ENCODE measurements at places on chromosomes 2 and 18.
A peak's percentile ranks its signal among the peaks of the same experiment; 100 is the strongest.

DNA sequence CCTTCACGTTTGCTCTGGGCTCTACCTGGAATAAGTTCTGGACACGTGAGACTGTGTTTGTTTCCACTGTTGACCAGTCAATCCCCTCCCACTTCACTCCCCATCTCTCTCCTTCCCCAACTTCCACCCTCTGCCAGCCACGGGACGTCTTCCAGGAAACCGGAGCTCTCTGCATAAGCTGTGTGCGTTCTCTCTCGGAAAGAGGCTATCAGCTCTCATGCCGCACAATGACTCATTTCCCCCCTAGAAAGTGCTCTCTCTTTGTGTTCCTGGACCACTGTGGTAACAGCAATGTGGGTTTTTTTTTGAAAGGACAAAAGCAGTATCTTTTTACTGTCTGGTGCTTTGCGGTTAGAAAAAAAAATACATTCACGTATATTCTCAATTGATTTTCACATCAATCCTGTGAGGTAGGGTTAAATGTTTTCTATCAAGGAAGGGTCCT lies 10.2 kb downstream of the PROKR1 start:
- peak; percentile 40 for DNase-seq

DNA sequence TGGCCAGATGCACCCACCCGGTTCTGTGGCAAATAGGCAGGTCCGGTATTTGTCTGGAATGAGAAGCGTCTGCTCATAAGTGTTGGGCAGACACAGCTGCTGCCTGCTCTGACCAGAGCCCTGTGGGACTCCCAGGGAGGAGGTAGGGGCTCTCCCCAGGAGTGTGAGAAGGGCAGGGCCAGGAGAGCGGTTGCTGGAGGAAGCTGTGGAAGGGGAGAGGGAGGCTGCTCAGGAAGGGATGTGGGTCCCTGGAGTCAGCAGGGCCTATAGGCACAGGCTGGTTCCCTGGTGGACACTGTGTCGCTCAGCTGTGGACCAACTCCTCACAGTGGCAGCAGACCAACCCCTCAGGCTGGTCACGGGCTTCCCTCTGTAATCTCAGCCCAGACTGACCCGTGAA lies 109.2 kb downstream of the DYSF start:
- no peak for DNase-seq

- DNase-seq = no peak
These were observed 35.2 kb upstream of the THOC1 start for GRCh38 chr18:303011-303410.

DNA sequence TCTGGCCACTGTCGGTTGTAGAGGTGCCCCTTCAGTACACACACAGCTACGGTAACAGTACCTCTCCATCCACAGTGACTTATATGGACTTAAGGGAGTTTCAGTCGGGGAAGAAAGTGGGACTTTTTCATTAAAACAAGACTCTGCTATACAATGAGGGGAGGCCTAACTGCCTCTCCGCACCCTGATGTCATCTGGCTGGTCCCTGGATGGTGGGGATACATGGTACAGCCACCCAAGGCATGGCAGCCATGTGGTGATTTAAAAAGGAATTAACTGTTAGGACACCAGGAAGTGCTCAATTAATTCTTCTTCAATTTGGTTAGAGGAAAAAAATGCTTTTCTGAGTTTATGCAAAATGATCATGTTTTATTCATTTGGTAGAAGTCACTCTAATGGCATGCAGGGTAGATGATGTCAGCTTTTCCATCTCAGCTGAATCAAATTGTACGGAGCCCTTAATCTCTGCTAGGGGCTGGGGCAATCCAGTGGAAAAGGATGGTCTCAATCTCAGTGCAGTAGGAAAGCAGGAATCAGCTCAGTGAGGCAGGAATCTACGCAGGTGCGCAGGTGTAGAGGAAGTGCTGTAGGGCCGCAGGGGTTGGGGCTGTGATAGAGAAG lies 243.9 kb downstream of the PRKCE start:
- no peak for DNase-seq

- no peak for DNase-seq
These were observed 54.8 kb downstream of the TEX51 start for GRCh38 chr2:126953483-126953882.

- DNase-seq = peak; percentile 42
These were observed 29.9 kb upstream of the MPPE1 start for GRCh38 chr18:11937874-11938478.

- no peak for DNase-seq
These were observed 14.5 kb downstream of the GNLY start for GRCh38 chr2:85708641-85709040.

- DNase-seq = no peak
These were observed 1111.0 kb upstream of the SLC39A10 start for GRCh38 chr2:194545978-194546377.

- DNase-seq = no peak
These were observed 97.9 kb upstream of the RND3 start for GRCh38 chr2:150585221-150585971.

GRCh38 chr2:175036582-175037018 lies 31.4 kb upstream of the CHN1 start:
- no peak for DNase-seq

DNA sequence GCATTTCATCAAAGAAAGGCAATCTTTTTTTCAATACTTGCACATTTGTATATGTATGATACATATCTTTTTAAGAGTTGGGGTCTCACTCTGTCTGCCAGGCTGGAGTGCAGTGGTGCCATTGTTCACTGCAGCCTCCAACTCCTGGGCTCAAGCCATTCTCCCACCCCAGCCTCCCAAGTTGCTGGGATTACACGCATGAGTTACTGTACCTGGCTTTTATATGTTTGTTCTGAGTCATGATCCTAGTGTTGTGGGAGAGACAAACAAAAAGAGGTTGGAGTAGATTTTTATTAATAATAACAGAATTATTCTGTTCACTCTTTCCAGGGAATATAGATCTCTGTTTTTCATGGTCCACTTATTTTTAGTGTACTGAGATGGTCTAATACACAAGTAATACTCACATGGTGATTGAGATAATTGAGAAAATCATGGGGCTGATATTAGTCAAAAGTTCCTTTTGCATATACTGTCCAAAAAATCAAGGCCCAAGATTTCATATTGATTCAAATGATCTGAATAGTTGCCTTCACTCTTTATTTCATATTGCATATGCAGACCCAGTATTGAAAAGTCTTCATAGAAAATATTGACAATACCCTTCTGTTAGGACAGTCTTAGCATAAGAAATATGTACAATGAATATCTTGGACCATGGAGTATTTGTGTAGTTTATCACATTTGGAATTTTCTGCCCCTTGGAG lies 138.3 kb downstream of the FMNL2 start:
- no peak for DNase-seq

- DNase-seq = no peak
These were observed 431.9 kb upstream of the HS6ST1 start for GRCh38 chr2:128750328-128751165.

DNA sequence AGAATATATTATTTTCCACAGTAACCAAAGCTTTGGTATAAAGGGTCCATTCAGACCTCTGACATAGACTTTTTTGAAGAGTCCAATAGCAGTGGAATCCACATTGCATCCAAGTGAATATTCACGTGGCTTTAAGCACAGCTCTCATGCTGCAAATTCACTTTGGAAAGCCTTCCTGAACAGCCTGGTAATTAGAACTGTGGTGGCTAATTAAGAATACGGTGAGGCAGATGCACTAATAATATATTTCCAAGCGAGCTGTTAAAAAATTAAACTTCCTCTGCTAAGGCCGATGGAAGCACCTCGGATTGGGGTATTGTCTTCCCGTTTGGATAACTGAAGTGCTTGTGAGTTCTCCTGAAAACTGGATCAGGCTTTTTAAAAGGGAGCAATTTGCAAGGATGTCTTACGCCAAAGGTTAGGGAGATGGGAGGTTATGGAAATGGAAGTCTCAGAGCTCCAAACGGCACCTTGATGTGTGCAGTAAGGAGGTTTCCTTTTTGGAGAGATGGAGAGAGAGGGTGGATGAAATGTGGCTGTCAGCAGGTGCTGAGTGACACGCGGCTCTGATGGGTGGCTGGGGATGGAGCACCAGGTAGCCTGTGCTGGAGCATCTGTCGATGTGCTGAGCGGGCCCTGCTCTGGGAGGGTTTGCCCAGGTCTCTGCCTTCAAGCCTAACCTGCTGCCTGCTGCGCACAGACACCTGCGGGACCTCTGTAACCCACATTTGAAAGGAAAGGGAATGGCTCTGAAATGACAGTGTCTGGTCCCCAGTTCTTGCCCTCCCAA lies 37.5 kb downstream of the CABLES1 start:
- no peak for DNase-seq

- DNase-seq = no peak
These were observed 28.7 kb upstream of the ATP8B1 start for GRCh38 chr18:57831597-57832377.

Measured in stimulated activated CD8-positive, alpha-beta memory T cell treated with anti-CD3 and anti-CD28 coated beads, Interleukin-7, amount 100 ng/mL, for 4 hours (primary cell).